Colonic mucosa (tissue), 4 donors: ENCODE measurements at places on chromosomes 7 and 10. TPM values are rescaled to one million over a fixed set of nuclear protein-coding genes. Genes with fewer than 3 reads are reported as not detected.
A peak's percentile ranks its signal among the peaks of the same experiment; 100 is the strongest.

DNA sequence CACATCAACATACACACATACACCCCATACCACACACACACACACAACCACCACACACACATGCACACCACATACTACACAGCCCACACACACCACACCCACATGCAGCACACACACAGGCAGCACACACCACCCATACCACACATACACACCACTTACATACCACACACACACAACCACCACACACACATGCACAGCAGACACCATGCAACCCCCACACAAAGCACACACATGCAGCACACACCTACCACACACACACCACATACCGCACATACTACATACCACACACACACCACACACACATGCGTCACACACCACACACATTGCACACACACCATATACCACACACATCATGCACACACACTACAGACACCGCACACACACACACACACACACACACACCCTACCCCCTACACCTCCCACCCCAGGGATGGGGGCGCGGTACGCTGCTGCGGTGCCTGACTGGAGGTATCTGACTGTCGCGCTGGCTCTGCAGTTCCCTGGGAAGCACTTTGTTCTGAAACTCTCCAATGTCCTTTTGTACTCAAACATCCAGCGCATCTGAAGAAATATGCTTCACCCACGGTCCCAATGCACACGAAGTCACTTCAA lies 5.4 kb upstream of the TRPV6 start:
- H3K4me3 ChIP-seq = no peak overlapping the region
- H3K4me1 ChIP-seq = no peaks in the 10 kb centered on the region
- no peaks in the 10 kb centered on the region for H3K27me3 ChIP-seq
- no peak for DNase-seq
- H3K36me3 ChIP-seq = no peaks in the 10 kb centered on the region
- no peak overlapping the region for H3K27ac ChIP-seq

DNA sequence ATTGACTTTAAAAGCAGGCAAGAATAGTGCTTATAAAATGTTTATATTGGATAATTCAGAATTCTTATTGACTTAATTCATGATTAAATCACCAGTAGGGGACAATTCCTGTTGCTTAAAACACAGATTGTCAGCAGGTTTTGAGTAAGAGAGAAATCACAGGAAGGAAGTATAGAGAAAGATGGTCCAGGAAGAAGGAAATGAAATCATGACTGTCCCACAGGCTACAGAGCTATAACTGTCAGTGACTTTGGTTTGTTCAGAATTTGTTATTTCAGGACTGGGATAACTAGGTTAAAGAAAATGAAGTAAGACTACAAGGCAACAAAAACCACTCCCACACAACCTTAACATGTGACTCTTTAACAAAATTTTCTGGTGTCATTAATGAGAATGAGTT lies 6.8 kb downstream of the GNGT1 start:
- H3K27me3 ChIP-seq = no peaks in the 10 kb centered on the region
- H3K4me1 ChIP-seq = no peaks in the 10 kb centered on the region
- no peak for DNase-seq

DNA sequence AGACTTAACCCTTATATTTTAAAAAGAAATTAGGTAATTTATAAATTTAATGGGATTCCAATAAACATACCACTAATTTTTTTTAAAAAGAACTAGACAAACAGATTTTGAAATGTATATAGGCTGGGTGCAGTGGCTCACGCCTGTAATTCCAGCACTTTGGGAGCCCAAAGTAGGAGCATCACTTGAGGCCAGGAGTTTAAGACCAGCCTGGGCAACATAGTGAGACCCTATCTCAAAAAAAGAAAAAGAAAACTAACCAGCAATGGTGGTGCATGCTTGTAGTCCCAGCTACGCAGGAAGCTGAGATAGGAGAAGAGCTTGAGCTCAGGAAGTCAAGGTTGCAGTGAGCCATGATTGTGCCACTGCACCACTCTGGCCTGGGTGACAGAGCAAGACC lies 62.7 kb downstream of the EZH2 start:
- no peak for DNase-seq
- no peaks in the 10 kb centered on the region for H3K27me3 ChIP-seq
- H3K4me1 ChIP-seq = no peaks in the 10 kb centered on the region
- H3K36me3 ChIP-seq = no peaks in the 10 kb centered on the region

DNA sequence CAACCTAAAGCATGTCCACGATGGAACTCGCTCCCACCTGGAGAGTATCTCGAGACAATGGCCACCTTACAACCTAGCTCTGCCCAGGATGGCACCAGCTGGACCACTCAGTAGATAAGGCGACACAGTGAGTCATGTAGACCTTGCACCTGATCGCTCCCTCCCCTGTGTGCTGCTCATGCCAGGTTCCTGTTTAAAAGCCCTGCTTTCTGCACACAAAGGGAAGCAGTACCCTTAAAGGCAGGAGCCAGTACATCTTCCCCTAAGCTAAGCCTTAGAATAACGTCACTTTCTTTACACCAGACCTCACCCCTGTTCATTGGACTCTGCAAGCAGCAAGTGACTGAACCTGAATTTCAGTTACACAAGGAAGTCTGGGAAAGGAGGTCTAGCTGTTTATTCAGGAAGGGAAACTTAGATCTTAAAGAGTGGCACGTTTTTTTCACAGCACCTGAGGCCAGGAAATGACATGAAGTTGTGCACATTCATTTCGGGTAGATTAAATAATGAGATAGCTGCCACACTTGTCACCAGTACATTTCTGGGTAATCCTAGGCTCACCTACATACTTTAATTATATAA lies 117.9 kb downstream of the MTPAP start:
- no peaks in the 10 kb centered on the region for H3K4me1 ChIP-seq
- H3K4me3 ChIP-seq = no peak overlapping the region
- DNase-seq = no peak
- no peaks in the 10 kb centered on the region for H3K27me3 ChIP-seq
- H3K36me3 ChIP-seq = no peaks in the 10 kb centered on the region

DNA sequence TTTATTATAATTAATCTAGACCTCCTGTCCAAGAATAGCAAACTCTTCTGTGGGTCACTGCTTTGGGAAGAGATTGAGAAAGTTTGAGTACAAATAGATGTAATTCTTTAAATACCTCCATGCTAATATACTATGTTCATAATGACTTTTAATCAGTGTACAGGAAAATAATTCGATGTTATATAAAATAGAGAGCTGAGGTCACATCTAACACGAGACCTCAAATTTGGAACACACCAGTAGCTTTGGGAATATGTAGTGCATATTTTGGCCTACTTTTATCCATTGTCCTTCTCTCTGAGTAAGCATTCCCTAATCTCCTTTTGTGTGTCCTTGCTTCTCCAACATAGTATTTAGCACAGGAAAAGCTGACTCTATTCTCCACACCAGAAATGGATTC lies 27.3 kb upstream of the CABCOCO1 start:
- H3K4me3 ChIP-seq = no peak overlapping the region
- DNase-seq = no peak
- H3K27ac ChIP-seq = no peak overlapping the region
- H3K27me3 ChIP-seq = no peaks in the 10 kb centered on the region

GRCh38 chr7:82152858-82153257 lies 290.7 kb downstream of the CACNA2D1 start:
- H3K4me1 ChIP-seq = no peaks in the 10 kb centered on the region
- H3K27me3 ChIP-seq = no peaks in the 10 kb centered on the region
- H3K4me3 ChIP-seq = no peak overlapping the region
- no peak overlapping the region for H3K27ac ChIP-seq
- DNase-seq = no peak
- H3K36me3 ChIP-seq = no peaks in the 10 kb centered on the region

GRCh38 chr7:130314305-130314704 lies 21.3 kb downstream of the CPA4 start:
- H3K4me3 ChIP-seq = no peak overlapping the region
- H3K27ac ChIP-seq = no peak overlapping the region
- no peaks in the 10 kb centered on the region for H3K36me3 ChIP-seq
- H3K27me3 ChIP-seq = no peaks in the 10 kb centered on the region
- H3K4me1 ChIP-seq = no peaks in the 10 kb centered on the region

DNA sequence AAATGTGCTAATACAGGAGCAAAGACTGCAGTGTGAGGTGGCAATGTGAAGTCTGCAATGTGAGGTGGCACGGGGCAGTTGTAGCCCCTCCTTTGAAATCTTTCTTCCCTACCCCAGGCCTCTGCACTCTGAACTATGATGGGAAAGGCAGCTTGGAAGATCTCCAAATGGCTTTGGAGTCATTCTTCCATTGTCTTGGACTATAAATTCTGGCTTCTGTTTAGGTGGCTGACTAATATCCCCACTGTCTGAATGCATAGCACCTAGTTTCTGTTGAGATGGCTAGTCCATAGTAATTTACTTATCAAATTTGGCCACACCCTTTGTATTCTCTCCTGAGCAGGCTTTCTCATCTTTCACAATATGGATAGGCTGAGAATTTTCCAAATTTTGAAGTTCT lies 175.0 kb downstream of the CFTR start:
- H3K36me3 ChIP-seq = no peaks in the 10 kb centered on the region
- H3K4me1 ChIP-seq = no peaks in the 10 kb centered on the region
- DNase-seq = no peak
- no peak overlapping the region for H3K4me3 ChIP-seq
- peak overlapping the region; percentile 31 for H3K27ac ChIP-seq

DNA sequence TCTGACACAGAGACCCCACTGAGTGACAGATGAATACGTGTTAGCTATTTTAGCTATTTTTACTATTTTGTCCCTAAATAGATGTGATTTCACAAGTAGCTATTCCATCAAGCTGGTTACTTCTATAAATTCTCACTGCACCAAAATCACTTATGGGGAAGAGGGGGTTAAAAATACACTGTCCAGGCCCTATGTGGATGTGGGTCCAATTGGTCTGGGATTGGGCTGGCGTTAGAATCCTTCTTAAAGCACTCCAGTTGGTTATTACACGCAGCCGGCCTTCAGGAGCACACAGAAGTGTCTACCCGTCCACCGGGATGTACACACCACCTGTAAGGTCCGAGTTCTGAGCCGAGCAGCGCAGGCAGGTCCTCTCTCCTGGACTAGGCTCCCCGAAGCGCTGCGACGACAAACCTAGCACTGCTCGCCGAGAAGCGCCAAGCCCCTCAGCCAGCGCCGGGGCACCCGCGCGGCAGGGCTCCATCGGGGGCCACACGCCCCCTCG lies 222.3 kb upstream of the MKLN1 start:
- peaks cover 1% of the 10 kb centered on the region for H3K4me1 ChIP-seq
- no peaks in the 10 kb centered on the region for H3K36me3 ChIP-seq
- H3K27ac ChIP-seq = peak overlapping the region; percentile 68
- no peaks in the 10 kb centered on the region for H3K27me3 ChIP-seq
- H3K4me3 ChIP-seq = peak overlapping the region; percentile 49
- DNase-seq = no peak

DNA sequence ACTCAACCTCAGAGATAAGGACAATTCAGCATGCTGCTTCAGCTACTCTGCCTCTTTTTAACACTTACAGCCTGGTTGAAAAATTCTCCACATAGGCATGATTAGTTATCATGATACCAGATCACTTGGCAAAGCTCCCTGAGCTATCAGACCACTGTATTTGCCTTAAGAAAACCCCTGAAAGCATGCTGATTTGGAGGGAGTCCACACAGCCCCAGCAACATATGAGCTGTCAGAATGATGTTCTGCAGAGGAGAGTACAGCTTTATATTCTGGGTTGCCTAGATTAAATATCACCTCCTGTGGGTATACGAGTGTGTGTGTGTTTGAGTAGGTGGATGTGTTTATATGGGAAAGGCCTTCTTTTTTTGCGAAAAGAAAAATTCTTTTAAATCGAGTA lies 170.2 kb upstream of the CHRM2 start:
- H3K27me3 ChIP-seq = no peaks in the 10 kb centered on the region
- no peak overlapping the region for H3K4me3 ChIP-seq
- H3K4me1 ChIP-seq = no peaks in the 10 kb centered on the region
- no peaks in the 10 kb centered on the region for H3K36me3 ChIP-seq
- no peak overlapping the region for H3K27ac ChIP-seq

DNA sequence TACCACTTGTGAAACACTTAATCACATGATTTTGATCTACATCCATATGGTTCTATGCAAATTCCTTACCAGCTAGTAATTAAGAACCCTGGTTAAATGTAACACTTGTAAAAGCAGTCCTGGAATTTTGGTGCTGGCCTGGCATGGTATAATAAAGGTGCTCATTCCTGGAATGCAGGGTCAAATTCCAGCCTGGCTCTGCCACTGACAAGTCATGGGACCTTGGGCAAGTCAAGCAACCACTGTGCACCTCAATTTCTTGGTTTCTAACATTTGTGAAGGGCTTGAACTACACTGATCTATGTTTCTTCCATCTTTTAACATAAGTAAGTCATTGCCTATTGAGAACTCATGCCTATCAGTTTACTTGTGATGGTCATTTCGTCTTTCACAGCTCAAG lies 91.9 kb upstream of the PIK3CG start:
- no peaks in the 10 kb centered on the region for H3K36me3 ChIP-seq
- H3K27me3 ChIP-seq = no peaks in the 10 kb centered on the region
- DNase-seq = no peak
- peak overlapping the region; percentile 24 for H3K27ac ChIP-seq
- no peaks in the 10 kb centered on the region for H3K4me1 ChIP-seq

- no peak for DNase-seq
- H3K27me3 ChIP-seq = no peaks in the 10 kb centered on the region
These were observed 138.7 kb upstream of the PRR15 start for GRCh38 chr7:29424984-29425309.

GRCh38 chr10:27433976-27434375 lies 70.1 kb upstream of the RAB18 start:
- no peaks in the 10 kb centered on the region for H3K36me3 ChIP-seq
- no peak for DNase-seq
- no peak overlapping the region for H3K4me3 ChIP-seq
- no peaks in the 10 kb centered on the region for H3K27me3 ChIP-seq
- no peaks in the 10 kb centered on the region for H3K4me1 ChIP-seq

DNA sequence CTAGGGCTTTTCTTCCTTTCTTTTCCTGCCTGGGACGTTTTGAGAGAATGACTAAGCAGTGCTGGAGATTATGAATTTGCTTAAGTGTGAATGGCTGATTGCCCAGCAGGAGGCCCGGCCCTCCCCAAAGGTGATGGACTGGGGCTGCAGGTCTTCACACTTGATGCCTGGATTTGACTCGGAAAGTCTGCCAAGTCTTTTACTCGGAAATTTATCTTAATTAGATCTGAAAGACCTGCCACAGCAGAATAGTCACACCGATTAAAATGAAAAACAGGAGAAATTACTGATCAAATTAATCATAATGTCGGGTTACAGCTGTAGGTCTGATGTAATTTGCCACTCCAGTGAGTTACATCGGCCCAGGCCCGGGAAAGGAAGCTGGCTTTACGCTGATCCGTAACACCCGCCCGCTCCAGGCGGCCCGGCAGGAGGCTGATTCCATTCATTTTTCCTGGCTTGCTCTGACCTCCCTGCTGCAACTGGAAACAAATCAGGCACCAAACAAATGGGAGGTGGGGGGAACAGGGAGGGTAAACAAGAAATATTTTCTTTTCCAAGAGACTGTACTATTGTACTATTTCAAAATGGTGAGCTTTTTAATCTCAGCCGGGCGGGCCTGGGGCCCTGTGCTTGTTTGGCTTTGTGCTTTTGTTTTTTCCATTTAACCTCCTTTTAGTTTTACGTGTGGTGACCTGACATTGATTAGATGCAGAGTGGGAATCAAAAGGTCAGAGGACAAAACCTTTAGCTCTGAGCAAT lies 212.4 kb upstream of the YAE1 start:
- H3K4me3 ChIP-seq = no peak overlapping the region
- no peak for DNase-seq
- H3K27me3 ChIP-seq = no peaks in the 10 kb centered on the region
- H3K27ac ChIP-seq = no peak overlapping the region
- H3K4me1 ChIP-seq = no peaks in the 10 kb centered on the region

The TRPV5 gene
- total RNA-seq = not detected

The TMEM236 gene
- 16.6 TPM for total RNA-seq

The AASS gene
- 4.3 TPM for total RNA-seq

The CYP3A7 gene
- total RNA-seq = not detected

The POLR3A gene
- 14.6 TPM for total RNA-seq

The KDM7A gene
- 37.5 TPM for total RNA-seq

The FFAR4 gene
- 48.2 TPM for total RNA-seq
